Small intestine (tissue), 16 donors: ENCODE measurements at places on chromosomes 6 and 20. TPM values are rescaled to one million over a fixed set of nuclear protein-coding genes. Genes with fewer than 3 reads are reported as not detected.

RAB5IF gene
- polyA plus RNA-seq: 97.2 TPM

DDR1 gene
- polyA plus RNA-seq: 59.5 TPM

PTPRA gene
- 7.8 TPM for polyA plus RNA-seq

HLA-DMB gene
- 24.8 TPM for polyA plus RNA-seq

NKX2-4 gene
- not detected for polyA plus RNA-seq

- no peaks in the 10 kb centered on the region for H3K27me3 ChIP-seq
- H3K4me3 ChIP-seq: no peak overlapping the region
- DNase-seq: no peak
- no peaks in the 10 kb centered on the region for H3K4me1 ChIP-seq
Measured at GRCh38 chr20:50820515-50821256, 25.8 kb downstream of the BCAS4 start.

DNA sequence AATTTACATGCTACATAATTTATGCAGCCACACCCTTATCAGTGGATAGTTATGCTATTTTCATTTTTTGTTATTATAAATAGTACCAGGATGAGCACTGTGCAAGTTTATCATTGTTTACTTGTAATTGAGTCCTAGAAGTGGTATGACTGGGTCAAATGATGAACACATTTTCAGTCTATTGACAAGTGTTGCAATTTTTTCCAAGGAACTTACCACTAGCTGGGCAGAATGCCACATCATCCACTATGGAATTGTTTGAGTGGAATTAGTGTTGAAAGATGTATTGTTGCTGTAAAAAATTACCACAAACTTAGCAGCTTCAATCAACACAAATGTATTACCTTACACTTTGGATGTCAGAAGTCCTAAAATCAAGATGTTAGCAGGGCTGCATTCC lies 38.1 kb upstream of the OPN5 start:
- no peaks in the 10 kb centered on the region for H3K27me3 ChIP-seq
- no peak overlapping the region for H3K4me3 ChIP-seq
- no peaks in the 10 kb centered on the region for H3K4me1 ChIP-seq
- no peak overlapping the region for H3K27ac ChIP-seq

DNA sequence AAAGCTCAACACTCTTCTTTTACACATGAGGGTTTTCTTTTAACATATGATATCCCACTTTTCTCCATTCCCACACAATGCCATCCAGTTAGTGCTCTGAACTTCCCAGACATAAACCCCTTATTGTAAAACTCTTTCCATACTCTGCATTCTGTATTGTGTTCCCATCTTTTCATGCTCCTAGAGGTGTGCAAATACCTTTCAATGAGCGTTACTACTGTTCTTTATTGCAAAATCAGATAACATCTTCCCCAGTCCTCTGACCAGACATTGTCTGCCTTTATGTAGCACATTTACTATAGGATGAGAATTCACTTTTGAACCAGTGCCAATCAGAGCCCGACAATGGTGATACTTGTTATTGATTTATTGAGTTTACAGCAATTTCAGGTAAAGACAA lies 296.2 kb downstream of the GRIK2 start:
- no peak overlapping the region for H3K27ac ChIP-seq
- H3K36me3 ChIP-seq: no peaks in the 10 kb centered on the region
- H3K27me3 ChIP-seq: no peaks in the 10 kb centered on the region
- no peak for DNase-seq

DNA sequence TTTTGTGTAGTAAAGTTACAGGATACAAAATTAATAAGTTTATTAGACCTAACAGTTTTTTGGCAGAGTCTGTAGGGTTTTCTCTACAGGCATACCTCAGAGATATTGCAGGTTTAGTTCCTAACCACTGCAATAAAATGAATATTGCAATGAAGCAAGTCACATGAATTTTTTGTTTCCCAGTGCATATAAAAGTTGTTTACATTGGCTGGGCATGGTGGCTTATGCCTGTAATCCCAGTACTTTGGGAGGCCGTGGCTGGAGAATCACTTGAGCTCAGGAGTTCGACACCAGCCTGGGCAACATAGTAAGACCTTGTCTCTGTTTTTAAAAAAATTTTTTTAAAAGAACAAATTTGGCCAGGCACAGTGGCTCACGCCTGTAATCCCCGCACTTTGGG lies 16.0 kb downstream of the C6orf52 start:
- H3K36me3 ChIP-seq: peaks cover 4% of the 10 kb centered on the region
- H3K27ac ChIP-seq: no peak overlapping the region
- no peak overlapping the region for H3K4me3 ChIP-seq
- H3K27me3 ChIP-seq: no peaks in the 10 kb centered on the region
- no peak for DNase-seq
- H3K4me1 ChIP-seq: no peaks in the 10 kb centered on the region

DNA sequence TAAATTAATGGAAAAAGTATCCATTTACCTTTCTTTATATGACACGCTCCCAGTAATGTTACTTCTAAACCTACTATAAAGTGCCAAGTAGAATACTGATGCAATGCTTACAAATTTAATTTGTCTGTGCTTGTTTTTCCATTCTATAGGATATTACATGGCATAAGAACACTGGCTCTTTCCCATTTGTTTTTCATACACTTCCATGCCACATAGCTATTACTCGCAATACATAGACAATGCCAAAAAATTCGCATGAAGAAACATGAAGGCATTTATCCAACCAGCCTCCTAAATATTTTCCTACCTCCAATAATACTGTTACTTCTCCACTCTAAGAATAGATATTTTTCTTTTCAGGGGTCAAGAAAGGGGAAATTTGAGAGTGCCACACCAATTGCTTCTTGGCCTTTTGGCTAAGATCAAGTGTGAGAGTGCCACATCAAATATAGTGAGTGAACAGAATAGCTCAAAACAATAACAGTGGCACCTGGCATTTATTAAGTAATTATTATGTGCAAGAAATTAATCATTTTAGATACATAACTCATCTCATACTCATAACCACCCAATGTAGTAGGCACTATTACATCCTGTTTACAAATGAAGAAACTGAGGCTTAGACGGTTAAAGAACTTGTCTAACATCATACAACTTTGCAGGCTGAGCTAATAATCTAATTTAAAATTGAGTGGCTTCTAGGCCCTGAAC lies 845 bp upstream of the DST start:
- no peak overlapping the region for H3K27ac ChIP-seq
- no peaks in the 10 kb centered on the region for H3K27me3 ChIP-seq
- H3K4me1 ChIP-seq: no peaks in the 10 kb centered on the region

DNA sequence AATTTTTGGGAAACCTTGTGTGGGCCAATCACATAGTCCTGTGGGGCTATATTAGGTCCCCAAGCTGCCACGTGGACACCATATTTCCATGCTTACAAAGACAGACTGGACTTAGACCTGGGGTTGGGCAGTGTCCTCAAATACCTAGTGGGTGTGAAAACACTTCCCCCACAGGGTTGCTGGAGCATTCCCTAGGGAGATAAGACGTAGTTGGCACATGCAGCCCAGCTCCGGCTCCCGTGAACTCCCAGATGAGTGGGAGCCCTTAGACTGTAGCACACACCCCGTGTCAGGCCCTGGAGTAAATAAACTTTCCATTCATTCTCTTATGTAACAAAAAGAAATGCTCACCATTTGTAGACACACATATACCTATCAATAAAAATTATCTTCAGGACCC lies 14.2 kb downstream of the KCNG1 start:
- no peak overlapping the region for H3K4me3 ChIP-seq
- no peaks in the 10 kb centered on the region for H3K4me1 ChIP-seq
- peak; percentile 94 for DNase-seq
- no peaks in the 10 kb centered on the region for H3K27me3 ChIP-seq
- peaks cover 30% of the 10 kb centered on the region for H3K36me3 ChIP-seq

GRCh38 chr20:46333161-46333991 lies 25.1 kb upstream of the CDH22 start:
- no peak overlapping the region for H3K27ac ChIP-seq
- no peaks in the 10 kb centered on the region for H3K4me1 ChIP-seq
- H3K27me3 ChIP-seq: no peaks in the 10 kb centered on the region
- no peak overlapping the region for H3K4me3 ChIP-seq
- H3K36me3 ChIP-seq: no peaks in the 10 kb centered on the region
- DNase-seq: no peak

DNA sequence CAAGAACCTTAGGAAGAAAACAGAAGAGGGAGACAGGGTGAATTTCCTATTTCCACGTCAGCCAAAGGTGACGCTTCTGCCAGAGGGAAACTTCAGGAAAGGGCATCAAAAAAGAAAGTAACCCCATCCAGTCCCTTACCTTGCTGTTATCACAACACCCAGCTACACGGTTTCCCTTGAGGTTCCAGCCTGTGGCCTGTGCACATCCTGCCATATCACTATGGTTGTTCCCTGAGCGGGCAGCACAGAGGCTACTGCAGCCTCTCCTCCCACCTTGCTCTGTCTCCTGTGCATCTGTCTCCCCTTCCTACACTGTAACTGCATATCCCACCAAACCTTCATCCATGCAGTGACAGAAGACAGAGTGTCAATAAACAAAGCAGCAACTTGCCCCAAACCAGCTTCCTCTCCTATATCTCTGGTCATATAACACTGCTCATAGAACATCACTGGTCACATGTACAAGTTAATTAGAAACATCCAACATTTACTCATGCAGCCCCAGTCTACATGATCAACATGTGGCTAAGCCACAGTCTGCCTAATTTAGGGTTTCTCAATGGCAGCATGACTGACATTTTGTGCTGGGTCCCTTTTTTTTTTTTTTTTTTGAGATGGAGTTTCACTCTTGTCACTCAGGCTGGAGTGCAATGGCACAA lies 54.7 kb downstream of the GFOD1 start:
- H3K4me3 ChIP-seq: no peak overlapping the region
- no peaks in the 10 kb centered on the region for H3K4me1 ChIP-seq
- no peak for DNase-seq
- no peaks in the 10 kb centered on the region for H3K36me3 ChIP-seq
- H3K27me3 ChIP-seq: peaks cover 8% of the 10 kb centered on the region
- H3K27ac ChIP-seq: no peak overlapping the region

DNA sequence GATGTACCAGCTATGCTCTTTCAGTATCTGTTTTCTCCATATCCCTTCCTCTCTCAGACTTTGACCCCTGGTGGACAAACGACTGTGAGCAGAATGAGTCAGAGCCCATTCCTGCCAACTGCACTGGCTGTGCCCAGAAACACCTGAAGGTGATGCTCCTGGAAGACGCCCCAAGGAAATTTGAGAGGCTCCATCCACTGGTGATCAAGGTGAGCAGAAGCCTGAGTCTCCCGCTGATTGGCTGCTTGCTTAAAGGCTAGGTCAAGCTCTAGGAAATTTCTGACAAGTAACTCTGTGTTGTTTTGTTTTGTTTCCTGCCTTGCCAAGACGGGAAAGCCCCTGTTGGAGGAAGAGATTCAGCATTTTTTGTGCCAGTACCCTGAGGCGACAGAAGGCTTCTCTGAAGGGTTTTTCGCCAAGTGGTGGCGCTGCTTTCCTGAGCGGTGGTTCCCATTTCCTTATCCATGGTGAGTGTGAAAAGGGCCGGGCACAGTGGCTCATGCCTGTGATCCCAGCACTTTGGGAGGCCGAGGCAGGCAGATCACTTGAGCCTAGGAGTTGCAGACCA lies 28.6 kb downstream of the C6orf89 start:
- no peak overlapping the region for H3K27ac ChIP-seq
- H3K27me3 ChIP-seq: no peaks in the 10 kb centered on the region
- DNase-seq: peak; percentile 96
- H3K4me3 ChIP-seq: no peak overlapping the region

GRCh38 chr6:38730140-38730862 lies 15.2 kb downstream of the DNAH8 start:
- H3K27me3 ChIP-seq: no peaks in the 10 kb centered on the region
- no peak for DNase-seq
- H3K27ac ChIP-seq: no peak overlapping the region
- no peaks in the 10 kb centered on the region for H3K36me3 ChIP-seq
- H3K4me3 ChIP-seq: no peak overlapping the region
